Left renal cortex interstitium (tissue), 4 donors: ENCODE measurements at places on chromosomes 7 and 10. TPM values are rescaled to one million over a fixed set of nuclear protein-coding genes. Genes with fewer than 3 reads are reported as not detected.

Gene FFAR4
- polyA plus RNA-seq, result not detected

- no peak for DNase-seq
These were observed 35.1 kb upstream of the ING3 start for GRCh38 chr7:120915314-120916105.

DNA sequence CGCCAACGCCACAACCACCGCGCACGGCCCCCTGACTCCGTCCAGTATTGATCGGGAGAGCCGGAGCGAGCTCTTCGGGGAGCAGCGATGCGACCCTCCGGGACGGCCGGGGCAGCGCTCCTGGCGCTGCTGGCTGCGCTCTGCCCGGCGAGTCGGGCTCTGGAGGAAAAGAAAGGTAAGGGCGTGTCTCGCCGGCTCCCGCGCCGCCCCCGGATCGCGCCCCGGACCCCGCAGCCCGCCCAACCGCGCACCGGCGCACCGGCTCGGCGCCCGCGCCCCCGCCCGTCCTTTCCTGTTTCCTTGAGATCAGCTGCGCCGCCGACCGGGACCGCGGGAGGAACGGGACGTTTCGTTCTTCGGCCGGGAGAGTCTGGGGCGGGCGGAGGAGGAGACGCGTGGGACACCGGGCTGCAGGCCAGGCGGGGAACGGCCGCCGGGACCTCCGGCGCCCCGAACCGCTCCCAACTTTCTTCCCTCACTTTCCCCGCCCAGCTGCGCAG, 424 bp downstream of the EGFR start:
- no peak for DNase-seq

GRCh38 chr7:35906191-35906908, 105.5 kb downstream of the SEPTIN7 start:
- DNase-seq, result peak; percentile 25

Gene TAF3
- polyA plus RNA-seq, result 11.6 TPM

Gene C10orf120
- not detected for polyA plus RNA-seq

GRCh38 chr10:52082307-52082706, 231.8 kb upstream of the DKK1 start:
- DNase-seq, result no peak

DNA sequence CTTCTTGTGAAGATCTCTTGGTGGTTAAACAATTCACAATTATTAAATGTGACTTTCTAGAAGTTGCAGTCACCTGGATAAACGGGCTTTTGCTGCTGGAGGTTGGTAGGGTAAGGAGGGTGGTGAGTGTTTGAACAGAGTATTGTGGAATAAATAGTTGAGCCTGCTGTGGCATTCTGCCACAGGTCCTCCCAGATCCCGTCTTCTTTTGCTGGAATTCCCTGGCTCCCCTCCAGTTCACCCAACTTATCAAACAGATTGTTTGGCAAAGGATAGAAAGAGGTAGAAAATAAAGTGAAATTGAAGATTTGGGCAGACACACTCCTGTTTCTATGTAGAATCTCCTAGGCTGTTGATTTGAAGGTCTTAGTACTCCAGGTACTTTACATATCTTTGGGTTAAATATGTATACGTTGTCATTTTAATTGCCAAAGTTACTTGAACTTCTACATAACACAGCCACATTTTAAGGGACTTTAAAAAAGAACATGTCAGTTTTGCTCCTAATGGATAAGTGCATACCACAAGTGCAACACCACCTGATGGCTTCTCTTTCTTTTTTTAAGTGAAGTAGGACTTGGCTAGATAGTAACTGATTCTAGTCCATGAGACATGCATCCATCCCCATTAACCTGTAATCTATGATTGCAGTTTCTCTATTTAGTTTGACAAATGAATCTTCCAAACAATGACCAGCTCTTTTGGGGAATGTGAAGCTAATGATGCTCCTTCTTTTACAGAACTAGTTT, 83.0 kb downstream of the ARL4A start:
- no peak for DNase-seq

GRCh38 chr10:72855129-72855528, 38.4 kb upstream of the OIT3 start:
- DNase-seq, result no peak

Gene ANKRD2
- polyA plus RNA-seq, result 0.38 TPM

- no peak for DNase-seq
These were observed 18.4 kb downstream of the ZNF775 start for GRCh38 chr7:150397346-150398107.

Gene OR13A1
- 0.13 TPM for polyA plus RNA-seq

DNA sequence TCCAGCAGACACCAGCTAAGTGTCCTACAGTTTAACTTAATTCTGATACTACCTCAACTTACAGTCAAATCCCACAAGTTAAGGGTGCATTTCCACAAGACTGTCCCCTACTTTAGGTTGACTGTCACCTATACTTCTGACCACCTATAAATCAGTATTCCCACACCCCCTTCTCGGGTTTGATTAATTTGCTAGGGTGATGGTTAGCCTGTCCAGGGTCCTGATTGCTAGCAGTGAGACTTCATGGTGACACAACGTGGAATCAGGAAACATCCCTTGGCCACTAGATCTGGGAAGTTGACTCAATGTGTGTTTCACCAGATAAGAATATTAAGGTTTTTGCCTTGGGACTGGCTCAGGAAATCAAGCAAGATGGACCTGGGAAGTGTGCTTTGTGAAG, 88.4 kb downstream of the OR13A1 start:
- DNase-seq, result no peak

Gene LIPN
- polyA plus RNA-seq, result not detected

Gene FHIP2A
- polyA plus RNA-seq, result 35.3 TPM

Gene ZNF138
- 16.7 TPM for polyA plus RNA-seq

DNA sequence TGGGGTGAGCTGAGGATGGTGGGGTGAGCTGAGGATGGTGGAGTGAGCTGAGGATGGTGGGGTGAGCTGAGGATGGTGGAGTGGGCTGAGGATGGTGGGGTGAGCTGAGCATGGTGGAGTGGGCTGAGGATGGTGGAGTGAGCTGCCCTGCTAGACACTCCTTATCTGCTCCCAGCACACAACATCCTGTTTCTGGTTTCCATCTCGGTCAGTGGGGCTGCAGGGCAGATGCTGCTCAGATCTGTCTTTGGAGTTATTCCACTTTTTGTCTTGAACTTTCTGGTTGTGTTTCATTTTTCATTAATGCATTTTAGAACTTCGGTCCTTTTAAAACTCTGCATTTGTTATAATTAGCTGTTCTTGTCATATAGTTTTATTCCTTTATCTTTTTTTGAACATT, 67.9 kb upstream of the ANTXRL start:
- no peak for DNase-seq

Gene RNF133
- not detected for polyA plus RNA-seq

Gene PKD1L1
- 0.14 TPM for polyA plus RNA-seq

Gene C10orf105
- 0.16 TPM for polyA plus RNA-seq

DNA sequence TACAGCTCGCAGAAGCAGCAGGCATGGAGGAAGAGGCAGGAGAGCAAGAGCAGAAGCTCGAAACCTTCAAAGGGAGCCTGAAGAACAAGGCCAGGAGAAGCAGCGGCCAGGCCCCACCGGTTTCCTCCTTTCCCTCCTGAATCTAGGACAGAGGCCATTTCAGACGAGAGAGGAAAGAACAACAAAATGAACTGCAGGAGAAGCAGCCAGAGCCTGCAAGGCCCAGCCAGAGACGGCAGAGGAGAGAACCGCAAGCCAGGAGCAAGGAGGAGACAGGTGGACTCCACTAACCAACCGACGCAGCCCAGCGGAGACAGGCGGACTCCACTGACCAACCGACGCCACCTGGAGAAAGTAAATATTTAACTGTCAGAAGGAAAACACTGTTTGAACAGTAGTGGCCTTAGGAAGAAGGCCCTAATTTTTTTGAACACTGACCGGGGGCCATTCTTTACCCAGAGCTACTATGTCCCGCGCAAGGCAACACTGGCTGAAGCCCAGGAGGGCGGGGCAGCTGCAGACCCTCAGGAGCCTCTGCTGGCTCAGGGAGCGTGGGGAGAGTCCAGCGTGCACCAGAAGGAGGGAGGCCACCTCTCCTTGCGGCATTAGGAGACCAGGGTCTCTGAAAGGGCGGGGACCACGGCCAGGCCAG, 559.2 kb downstream of the PTPRN2 start:
- no peak for DNase-seq

DNA sequence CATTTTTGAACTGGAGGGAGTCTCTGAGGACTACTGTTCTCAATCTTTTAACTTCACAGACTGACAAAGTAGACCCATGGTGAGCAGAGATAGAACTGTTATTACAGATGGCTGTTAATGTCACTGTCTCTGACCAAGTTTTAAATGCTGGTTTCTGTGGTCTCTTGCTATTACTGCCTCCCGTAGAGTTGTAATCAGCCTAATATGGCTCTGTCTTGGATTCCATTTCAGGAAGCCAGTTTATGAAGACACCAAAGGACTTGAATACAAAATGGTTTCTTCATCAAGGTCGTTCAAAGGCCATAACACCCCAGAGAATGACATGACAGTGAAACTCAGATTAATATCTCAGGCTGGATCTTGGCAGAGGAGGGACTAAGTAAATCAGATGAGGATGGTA, 3.9 kb downstream of the SFRP4 start:
- DNase-seq, result no peak

Gene SPAM1
- not detected for polyA plus RNA-seq

DNA sequence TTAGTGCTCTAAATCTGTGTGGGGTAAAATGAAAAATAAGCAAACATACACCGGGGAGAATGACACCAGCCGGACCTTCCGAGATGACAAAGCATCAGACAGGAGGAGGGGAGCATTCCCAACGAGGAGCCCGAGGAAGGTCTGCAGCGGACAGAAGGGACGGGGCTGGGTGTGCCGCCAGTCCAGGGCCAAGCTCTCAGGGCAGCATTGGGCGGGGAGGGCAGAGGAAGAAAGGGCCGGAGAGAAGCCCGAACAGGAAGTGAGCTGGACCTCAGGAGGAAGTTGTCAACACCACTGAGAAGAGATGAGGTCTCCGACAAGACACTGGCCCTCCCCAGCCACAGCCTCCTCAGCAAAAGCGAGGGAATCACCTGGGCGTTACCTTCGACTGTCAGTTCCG, 182.6 kb upstream of the RNF32 start:
- DNase-seq, result no peak

GRCh38 chr7:80392229-80393169, 119.4 kb downstream of the GNAT3 start:
- no peak for DNase-seq

DNA sequence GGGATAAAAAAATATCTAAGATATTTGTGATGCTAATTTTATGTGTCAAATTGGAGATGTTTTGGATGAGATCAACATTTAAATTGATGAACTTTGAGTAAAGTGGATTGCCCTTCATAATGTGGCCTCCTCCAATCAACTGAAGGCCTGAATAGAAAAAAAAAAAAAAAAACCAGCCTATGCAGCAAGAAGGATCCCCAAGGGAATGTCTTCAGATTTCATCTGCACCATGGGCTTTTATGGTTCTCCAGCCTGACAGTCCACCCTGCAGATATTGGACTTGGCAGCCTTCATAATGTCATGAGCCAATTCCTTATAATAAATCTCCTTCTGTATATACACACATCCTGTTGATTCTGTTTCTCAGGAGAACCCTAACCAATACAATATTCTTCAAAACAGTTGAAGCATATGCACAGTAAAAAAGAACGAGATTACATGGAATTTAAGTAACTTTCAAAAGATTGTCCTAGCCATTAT, 316.9 kb upstream of the PLXDC2 start:
- no peak for DNase-seq

GRCh38 chr10:5573968-5574641, 49.3 kb downstream of the CALML3 start:
- no peak for DNase-seq

DNA sequence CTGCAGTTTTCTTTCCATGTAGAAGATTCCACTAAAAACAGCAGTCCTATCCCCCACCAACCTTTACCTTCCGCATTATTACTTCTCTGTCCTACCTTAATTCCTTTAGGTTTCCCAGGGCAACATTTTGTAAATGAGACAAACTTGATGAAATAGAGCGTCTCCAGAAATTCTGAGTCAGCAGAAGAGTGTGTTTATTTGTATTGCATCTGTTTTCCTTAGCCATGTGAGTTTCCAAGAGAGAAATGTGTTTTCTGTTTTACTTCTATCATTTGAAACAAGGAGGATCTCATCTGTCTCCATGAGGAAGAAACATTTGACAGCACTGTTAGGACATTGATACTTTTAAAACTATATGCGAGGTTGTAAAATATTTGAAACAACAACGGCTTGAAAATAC, 244.2 kb upstream of the PLXDC2 start:
- DNase-seq, result no peak

DNA sequence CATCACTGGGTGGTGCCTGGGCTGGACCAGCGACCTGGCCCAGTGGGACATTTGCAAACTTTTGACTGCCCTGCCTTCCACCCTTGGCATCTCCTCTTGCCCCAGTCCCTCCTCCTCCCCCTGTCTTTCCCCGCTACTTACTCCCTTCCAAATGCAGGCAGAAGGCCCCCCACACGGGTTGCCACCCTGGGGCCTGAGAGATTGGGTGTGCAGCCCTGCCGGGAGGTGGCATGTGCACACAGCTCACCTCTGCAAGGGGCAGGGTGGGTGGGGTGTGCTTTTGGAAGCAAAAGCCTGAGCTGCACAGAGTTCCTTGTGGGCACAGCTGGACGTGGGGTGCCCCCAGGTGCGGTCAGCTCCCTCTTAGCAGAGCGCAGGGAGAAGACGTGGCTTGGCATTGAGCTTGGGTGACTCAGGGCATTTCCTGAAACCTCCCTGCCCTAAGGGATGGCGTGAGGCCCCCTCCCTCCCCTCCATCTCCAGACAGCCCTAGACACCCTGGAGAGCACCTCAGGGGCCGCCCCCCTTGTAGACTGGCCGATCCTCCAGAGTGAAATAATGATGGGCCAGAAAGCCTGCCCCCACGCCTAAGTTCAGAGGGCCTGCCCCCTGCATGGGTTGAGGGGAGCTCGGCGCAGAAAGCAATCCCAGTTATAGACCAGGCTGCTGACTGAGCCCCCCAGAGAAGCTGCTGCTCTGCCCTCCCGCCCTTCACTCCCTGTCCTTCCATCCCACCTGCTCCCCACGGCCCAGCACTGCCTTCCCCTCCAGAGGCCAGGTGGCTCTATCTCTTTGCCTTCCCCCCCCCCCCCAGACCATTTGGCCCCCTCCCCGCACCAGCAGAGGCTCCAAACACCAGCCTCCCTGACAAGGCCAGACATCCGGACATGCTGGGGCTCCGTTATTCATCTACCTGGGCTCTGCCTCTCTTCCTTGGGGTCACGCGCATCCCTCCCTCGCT, 2.3 kb upstream of the SHH start:
- no peak for DNase-seq

GRCh38 chr7:150923802-150924201, 54.3 kb downstream of the KCNH2 start:
- DNase-seq, result no peak

Gene CPN1
- 2.4 TPM for polyA plus RNA-seq

- no peak for DNase-seq
These were observed 341.6 kb downstream of the ABCA13 start for GRCh38 chr7:48512892-48513291.
